Activated T-cell treated with anti-CD3 and anti-CD28 coated beads, Interleukin-2, amount 50 U/mL, for 1 hour (primary cell): ENCODE measurements at places on chromosomes 4 and X.

DNA sequence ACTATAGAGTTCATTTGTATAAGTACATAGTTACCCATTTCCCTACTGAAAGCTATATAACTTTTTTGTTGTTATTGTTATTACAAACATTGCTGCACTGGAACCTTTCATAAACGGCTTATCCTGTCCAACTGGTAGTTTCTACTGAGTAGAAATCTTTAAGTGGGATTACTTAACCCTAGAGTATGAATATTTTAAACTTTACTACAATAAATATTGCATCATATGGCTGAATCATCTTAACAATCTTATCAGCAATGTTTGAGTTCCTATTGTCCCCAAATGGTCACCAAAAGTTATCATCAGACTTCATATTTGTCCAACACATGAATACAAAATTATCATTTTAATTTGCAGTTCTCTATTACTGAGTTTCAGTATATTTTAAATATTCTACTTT, 40.5 kb downstream of the LCORL start:
- DNase-seq, result no peak

DNA sequence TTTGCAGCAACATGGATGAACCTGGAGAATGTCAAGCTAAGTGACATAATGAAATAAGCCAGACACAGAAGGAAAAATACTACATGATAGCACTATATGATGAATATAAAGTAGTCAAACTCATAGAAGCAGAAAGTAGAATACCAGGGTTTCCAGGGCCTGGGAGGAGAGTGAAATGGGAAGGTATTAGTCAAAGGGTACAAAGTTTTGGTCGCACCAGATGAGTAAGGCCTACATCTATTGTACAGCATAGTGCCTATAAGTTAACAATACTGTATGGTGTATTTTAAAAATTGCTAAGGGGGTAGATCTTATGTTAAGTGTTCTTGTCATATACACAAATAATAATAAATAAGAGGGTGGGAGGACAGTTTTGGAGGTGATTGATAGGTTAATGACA, 41.5 kb downstream of the ENOX2 start:
- no peak for DNase-seq

GRCh38 chr4:123340381-123340701, 56.3 kb upstream of the SPRY1 start:
- DNase-seq, result no peak

DNA sequence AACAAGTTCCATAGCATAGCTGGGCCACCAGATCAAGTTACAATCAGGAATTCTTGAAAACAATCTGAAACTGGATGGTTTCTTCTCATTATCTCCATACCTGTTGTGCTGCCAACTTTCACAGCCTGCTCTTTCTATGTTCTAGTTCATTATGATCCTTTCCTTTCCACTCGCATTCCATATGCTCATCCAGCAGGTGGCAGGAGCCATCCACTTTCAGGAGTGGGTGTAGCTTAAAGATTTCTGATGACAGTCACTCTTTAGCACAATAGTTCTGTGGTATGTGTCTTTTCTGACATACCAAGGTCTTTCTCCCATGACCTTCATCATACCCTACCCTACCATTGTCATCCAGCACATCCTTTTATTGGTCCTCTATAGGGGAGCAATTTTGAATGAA, 46.4 kb downstream of the PAGE2 start:
- DNase-seq, result peak; percentile 28

DNA sequence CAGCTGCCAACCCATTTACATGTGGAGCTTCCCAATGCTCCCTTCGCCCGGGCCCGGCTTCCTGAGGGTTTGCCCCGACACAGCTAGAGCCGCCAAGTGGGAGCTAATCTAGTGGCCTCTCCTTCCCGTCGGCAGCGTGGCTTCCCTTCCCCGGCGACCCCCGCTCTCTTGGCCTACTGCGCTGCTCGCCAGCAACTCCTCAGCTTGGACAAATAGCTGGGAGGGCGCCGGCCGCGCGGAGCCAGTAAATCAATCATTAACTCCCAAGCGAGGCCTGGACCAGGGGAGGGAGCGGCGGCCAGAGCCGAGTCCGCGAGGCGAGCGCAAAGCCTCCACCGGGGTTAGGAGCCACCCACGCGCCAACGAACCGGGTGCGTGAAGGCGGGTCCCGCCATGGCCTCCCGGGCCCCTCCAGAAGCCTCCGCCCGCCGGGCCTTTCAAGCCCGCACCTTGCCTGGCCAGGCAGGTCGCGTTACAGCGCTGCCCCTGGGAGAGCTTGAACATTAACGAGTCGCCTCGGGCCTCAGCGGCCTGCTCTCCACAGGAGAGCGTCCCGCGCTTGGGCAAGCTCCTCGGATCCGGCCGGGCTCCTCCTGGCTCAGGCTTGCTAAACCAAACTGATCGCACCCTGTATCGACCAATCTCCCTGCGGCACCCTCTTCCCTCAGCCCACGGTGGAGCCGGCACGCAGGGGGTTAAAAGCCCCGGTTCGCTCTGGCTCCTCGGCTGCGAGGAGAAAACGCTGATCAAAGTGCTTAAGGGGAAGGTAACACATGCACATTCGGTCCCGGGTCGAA, 10.6 kb upstream of the BCOR start:
- DNase-seq, result no peak

- DNase-seq, result no peak
These were observed 38.8 kb downstream of the NAA11 start for GRCh38 chr4:79287076-79287475.
